ENCODE measurements at places on chromosomes 13 and 19.
A peak's percentile ranks its signal among the peaks of the same experiment; 100 is the strongest.

DNA sequence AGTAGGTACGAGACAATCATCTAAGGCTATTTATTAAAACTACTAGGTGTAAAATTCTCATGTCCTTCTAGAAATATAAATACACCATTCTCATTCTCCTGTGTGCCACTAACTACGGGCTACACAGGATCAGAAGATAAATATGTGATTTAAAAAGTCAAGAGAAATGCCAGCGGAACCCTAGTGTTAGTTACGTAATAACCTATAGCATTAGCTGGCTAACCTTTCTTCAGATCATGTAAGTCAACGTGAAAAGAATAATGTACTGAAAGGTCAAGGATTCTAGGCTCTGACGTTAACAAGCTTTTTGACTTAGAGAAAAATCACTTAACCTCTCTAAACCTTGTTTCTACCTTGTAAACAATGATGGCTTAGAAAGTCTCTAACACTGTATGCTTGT, 121.8 kb downstream of the RGCC start:
- DNase-seq, result no peak

DNA sequence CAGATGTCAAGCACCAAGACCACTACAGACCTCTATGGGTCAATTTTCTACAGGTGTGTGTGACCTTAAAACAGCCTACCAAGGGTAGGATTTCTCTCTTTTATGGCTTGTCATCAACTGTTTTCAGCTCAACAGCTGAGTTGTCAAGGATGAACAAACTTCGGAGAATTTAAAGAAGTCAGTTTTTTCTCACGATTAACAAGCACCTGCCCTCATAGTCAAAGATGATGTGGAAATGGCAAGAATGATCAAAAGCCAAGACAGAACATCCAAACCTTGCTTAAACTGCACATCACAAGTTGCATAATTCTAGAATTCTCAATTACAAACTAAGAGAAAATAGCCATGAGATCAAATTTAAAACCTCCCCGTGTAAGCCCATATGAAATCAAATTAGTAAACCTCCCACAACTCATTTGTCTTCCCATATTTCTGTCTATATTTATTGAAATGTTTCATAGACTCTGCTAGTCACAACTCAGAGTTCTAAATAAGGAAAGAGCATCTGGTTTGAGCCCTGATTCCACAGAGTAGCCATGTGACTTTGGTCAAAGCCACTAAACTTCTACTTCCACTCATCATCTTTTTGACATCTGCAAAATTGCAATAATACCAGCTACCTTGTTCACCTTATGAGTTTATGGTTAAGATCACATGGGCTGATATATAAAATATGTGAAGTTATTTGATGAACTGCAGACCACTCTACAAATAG, 521.5 kb upstream of the HTR2A start:
- no peak for DNase-seq

- DNase-seq, result no peak
Measured at GRCh38 chr19:13507053-13507611, 853 bp upstream of the CACNA1A start.

DNA sequence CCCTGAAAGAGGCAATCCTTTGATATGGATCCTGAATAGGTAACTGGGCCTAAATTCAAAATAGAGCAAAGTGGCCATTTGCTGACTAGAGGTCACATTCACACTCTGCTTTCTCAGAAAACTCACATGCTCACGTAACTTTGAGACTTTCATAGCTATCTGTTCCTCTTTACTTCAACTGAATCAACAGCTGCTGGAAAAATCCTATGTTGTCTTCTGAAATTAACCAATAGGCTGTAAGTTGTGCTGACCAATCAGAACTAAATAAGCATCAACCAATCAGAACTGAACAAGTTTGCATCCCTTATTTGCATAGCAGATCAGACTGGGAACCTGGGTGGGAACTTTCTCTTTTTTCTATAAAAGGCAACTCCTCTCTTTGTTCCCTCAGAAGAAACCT, 24.0 kb upstream of the TBC1D4 start:
- no peak for DNase-seq

- no peak for DNase-seq
Measured at GRCh38 chr19:45245334-45245787, at the start of gene EXOC3L2. EXOC3L2 (minus strand) TSS chr19:45245407; CDS start chr19:45239045, 6,362 bp downstream.

- peak; percentile 72 for DNase-seq
Measured at GRCh38 chr19:10654610-10655456, 687 bp downstream of the ILF3 start.

DNA sequence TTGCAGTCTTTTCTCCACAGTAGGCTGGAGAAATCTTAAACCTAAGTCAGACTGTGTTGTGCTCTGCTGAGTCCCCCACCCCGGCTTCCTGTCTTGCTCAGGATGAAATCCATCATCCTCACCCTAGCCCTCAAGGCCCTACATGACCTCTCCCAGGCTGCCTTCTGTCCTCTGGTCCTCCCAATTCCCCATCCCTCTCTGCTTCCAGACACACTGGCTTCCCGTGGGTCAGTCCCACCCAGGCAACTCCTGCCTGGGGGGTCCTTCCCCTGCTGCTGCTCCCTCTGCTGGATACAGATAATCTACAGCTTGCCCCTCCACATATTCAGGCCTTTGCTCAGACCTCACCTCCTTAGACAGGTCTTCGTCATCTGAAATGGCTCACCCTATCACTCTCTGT, 18.4 kb upstream of the CBY2 start:
- DNase-seq, result no peak

DNA sequence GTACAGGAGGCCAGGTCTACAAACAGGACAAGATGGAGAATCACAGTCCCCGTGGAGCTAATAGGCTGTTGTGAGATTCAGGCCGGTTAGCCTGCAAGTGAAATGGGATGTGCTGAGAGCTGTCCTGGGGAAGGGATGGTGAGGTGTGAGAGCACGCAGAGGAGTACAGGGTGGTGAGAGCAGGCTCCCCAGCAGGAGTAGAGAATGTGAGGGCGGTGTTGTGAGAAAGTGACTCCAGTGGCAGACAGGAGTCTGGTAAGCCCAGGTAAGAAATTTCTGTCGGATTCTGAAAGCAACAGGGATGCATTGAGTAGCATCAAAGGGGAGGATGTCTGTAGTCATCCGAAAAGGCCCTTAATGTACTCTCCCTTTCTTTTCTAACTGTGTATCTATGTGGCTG, 50.7 kb upstream of the GPR183 start:
- DNase-seq, result no peak

DNA sequence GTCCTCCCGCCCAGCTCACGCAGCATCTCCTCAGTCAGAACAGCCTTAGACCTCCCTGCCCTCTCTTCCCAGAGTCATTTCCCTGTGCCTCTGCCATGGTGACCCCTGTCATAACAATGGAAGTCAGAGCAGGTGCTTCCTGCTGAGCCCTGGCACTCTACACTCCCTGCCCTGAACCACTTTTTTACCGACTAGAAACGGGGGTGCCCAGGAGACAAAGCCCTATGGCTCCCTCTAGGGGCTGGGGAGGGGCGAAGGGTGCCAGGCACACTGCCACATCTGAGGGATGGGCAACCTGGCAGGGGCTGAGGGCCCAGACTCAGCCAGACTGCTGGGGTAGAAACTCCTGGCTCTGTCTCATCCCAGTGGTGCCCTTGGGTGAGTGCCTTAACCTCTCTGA, 16.4 kb downstream of the ZNF574 start:
- no peak for DNase-seq

- DNase-seq, result no peak
Measured at GRCh38 chr19:18751571-18751970, 39.5 kb downstream of the COMP start.

GRCh38 chr19:11091703-11092153, 2.5 kb downstream of the LDLR start:
- no peak for DNase-seq

- DNase-seq, result no peak
Measured at GRCh38 chr13:31250435-31250834, 50.7 kb downstream of the B3GLCT start.

GRCh38 chr13:20171364-20171763, 10.5 kb upstream of the GJA3 start:
- DNase-seq, result no peak

DNA sequence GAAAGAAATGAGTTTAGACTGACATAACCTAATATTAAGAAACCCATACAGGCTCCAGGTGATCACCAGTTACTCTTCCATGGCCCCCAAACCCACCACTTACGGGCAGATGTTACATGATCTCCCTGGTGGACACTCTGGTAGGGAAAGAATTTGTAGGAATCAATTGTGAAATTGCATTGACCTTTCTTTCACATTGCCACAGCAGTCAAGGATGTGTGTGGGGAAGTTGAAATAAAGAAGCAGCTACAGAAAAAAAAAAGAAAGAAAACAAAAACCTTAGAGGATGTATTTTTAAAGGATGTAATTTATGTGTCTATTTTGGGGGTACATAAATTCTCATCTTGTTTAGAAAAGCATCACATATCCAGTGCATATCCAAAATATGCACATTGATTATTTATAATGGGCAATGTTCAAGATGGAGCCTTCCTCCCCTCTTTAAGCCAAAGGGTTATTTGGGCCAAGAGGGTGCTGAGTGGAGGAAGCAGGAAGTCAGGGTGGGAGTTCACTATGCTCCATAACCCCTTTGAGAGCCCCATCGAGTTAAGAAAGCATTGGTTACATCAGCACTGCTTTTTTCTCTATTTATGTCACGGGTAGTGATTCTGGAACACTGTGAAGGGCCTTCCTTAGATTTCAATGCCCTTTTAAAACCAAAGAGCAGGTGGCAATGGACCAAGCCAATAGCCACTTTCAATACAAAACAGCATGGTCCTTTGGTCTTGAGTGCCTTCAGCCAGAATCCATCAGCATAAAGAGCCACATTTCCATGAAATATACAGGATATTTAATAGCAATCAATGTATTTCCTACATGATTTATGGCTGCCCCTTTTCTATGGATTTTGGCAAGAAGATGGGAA, 169.6 kb downstream of the LACC1 start:
- DNase-seq, result no peak

DNA sequence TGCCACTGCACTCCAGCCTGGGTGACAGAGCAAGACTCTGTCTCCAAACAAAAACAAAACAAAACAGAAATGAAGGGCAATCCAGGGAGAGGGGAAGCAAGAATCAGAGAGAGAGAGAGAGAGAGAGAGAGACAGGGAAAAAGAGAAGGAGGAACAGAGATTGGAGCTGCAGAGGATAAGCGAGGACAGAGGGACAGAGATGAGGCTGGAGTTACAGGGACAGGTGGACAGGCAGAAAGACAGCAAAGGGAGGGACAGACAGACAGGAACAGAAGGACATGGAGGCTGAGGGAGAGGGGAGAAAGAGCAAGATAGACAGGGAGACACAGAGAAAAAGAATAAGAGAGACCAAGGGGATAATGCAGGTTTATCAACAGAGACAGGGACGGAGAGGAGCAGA, 1.3 kb upstream of the CRX start:
- DNase-seq, result no peak

DNA sequence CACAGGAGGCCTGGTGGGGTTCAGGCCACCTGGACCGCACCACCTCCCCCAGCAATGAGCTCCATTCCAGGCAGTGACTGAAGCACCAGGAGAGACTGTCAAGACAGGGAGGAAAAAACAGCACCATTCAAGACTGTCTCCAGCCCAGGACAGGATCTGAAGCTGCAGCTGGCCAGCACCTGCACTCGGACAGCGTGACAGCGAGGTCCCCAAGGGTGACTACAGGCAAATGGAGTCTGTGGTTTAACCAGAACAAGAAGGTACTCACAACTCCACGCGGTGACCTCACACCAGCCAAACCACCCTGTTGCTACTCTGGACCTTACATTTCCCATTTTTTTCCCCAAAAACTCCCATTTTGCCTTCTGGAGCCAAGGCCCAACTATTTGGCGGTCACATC, 9.8 kb downstream of the MED26 start:
- DNase-seq, result no peak

DNA sequence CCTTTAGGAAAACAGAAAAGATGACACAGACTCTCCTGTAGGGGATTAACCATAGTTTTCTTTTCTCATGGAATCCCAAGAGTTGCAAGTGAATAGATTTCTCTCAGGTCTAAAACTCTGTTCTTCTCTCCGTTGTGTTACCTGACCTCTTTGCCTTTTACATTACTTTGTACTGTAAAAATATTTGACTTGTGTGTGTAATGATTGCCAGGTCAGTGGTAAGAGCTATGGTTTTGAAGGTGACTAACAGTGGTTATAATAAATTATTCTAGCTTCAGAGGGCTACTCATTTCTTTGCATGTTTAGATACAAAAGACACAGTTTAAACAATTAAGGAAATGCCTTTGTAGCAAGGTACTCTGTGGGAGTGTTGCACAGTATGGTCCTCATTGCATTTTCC, 23.0 kb upstream of the PSG2 start:
- no peak for DNase-seq

DNA sequence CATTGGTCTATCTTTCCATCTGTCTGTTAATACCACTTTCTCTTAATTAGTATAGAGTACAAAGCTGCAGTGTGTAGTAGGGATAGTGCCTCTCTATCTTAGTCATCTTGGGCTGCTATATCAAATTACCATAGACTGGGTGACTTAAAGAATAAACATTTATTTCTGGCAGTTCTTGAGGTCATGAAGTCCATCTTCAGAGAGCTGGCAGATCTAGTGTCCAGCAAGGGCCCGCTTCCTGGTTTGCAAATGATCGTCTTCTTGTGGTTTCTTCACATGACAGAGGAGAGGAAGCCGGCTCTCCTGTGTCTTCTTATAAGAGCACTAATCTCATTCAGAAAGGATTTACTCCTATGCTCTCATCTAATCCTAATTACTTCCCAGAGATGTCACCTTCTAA, 6.1 kb downstream of the ZNF700 start:
- no peak for DNase-seq
